ENCODE measurements at places on chromosomes 1 and 21.

DNA sequence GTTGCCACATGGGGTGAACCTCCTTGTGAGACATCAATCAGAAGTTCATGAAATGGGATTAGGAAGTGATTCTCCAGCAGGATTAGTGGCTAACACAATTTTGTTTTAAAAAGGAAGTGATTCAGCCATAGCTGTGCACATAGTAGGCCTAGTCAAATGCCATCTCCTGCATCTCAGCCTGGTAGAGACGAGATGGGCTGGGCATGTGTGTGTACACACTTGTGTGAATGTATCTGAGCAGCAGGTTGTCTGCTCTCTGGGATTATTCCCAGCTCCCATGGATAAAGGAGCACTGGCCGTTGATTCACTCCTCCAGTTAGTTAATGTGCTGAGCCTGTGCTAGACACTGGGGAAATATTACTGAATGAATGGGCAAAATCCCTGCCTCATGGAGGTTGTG, 2.0 kb downstream of the FOXE3 start:
- DNase-seq: no peak

- no peak for DNase-seq
Measured at GRCh38 chr1:17561247-17561548, 21.7 kb downstream of the ARHGEF10L start.

DNA sequence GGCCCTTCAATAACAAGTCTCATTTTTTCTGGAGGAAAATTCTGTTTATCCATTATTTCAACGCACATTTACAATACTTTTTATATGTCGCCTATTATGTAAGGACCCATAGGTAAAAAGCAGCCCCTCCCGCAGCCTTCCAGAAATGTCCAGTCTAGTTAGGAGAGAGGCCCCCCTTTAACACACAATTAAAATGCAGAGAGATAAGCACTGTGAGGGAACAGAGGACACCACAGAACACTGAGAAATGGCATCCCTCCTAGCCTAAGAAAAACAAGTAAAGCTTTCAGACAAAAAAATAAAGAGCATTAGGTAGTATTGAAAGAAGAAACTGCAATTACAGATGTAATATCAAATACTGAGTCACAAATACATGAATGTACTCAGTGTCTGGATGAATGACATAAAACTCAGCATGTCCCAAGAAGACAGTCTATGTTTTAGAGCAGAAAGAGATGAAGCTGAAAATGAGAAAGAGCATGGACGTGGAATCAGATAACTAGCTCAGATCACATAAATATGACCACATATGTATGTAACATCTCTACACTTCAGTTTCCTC, 62.9 kb downstream of the DAB1 start:
- DNase-seq: no peak

GRCh38 chr1:60952612-60953111, 129.7 kb upstream of the NFIA start:
- no peak for DNase-seq

DNA sequence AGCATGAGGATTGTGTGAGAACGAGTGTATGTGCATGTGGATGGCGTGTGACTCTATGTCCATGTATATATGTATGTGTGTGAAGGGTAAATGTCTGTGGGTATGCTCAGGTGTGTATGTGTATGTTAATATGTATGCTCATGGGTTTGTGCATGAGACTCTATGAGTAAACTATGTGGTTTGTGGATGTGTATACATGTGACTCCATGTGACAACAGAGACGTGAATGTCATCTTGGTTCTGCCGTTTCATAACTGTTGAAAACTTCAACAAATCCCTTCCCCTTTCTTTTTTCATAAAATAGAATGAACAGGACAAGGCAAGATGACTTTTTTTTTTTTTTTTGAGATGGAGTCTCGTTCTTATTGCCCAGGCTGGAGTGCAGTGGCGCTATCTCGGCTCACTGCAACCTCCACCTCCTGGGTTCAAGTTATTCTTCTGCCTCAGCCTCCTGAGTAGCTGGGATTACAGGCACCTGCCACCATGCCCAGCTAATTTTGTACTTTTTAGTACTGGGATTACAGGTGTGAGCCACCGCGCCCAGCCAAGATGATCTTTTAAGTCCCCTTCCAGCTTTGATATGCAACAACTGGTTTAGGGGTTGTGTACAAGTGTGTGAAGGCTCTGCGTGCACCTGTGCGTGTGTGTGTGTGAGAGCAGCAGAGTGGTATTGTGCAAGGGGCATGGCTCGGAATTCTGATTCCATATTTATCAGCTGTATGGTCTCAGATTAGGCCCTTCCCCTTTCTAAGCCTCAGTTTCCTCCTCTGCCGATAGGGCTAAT, 106.3 kb downstream of the EBNA1BP2 start:
- no peak for DNase-seq

DNA sequence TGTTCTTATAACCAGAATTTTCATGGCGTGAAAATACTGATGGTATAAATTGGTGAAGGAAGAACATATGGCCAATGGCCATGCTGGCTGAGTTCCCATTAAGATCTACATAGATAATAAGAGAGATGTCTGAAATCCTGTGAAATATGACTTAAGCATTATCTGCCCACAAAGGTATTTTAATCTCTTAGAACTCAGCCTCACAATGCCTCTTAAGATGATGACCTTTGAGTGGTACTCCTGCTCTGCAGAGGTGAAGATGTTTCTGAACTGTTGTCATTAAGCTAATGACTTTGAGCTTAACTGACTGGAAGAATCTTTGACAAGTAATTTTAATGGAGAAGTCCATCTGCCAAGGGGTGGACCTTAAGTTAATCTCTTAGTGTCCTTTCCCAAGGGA, 148.7 kb downstream of the ZNF326 start:
- DNase-seq: no peak

- no peak for DNase-seq
Measured at GRCh38 chr1:169610858-169611257, 19.1 kb downstream of the SELP start.

DNA sequence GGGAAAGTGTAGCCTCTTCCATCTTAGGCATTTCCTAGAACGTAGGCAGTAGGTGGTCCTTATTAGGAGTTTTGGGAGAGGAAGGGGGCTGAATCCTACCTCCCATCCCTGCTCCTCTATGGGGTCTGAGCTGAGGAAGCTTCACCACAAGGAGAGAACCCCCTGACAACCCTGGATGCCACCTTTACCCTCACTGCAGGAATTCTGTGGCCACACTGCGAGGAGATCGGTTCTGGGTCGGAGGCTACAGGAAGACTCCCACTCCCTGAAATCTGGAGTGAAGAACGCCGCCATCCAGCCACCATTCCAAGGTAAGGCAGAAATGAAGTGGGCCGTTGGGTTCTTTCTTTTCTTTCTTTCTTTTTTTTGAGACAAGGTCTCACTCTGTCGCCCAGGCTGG, 1.5 kb downstream of the MX1 start:
- DNase-seq: no peak
